ENCODE measurements at places on chromosomes 13 and 19. TPM values are rescaled to one million over a fixed set of nuclear protein-coding genes. Genes with fewer than 3 reads are reported as not detected.

The SLC10A2 gene
- total RNA-seq: not detected

- DNase-seq: no peak
These were observed 221.6 kb downstream of the NBEA start for GRCh38 chr13:35163674-35164073.

DNA sequence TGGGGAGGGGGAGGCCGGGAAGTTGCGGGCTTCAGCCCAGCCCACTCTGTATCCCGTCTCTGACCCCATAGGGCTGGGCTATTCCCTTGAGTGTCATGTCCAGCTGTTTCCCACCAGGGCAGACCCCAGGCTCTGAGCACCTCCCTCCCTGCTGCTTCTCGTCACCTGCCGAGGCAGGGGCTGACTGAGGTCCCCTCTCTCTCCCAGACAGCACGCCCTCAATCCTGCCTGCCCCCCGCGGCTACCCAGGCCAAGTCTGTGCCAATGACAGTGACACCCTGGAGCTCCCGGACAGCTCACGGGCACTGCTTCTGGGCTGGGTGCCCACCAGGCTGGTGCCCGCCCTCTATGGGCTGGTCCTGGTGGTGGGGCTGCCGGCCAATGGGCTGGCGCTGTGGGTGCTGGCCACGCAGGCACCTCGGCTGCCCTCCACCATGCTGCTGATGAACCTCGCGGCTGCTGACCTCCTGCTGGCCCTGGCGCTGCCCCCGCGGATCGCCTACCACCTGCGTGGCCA lies 625 bp downstream of the F2RL3 start:
- DNase-seq: no peak

The LRRC4B gene
- not detected for total RNA-seq

- no peak for DNase-seq
These were observed 96.3 kb upstream of the SOX1 start for GRCh38 chr13:111970494-111971141.

The ZSCAN5A gene
- 4.0 TPM for total RNA-seq

The CILP2 gene
- not detected for total RNA-seq

The IGSF23 gene
- total RNA-seq: not detected

The JAK3 gene
- 12.1 TPM for total RNA-seq

The ZNF653 gene
- total RNA-seq: 5.0 TPM

DNA sequence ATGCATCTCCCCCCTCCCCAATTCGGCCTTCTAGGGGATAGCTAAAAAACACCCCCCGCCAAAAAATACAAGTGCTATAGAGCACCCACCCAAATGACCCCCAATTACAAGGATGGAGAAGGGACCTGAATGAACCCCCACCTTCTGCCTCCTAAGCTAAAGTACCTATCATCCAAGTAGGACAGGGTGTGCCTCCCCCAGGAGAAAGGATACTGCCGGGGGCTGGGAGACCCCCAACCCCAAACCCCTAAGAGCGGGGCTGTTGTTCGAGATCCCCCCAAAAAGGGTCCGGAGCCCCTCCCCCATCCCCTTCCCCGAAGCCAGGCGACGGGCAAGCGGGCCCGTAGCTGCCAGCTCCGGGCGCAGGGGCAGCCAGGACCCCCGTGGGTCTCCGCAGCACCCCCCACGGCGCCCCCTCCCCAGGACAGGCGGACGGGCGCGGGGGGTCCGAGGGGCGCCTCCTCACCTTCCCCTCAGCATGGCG lies 1.9 kb downstream of the ZC3H4 start:
- DNase-seq: no peak

The IRF2BP1 gene
- 27.1 TPM for total RNA-seq

- DNase-seq: no peak
These were observed at the start of the genes BCL2L12 and IRF3 for GRCh38 chr19:49665351-49666119. TSS of gene BCL2L12 (plus strand) at chr19:49665933. CDS start at chr19:49666693, 760 bp downstream. TSS of gene IRF3 (minus strand) at chr19:49665857. CDS start at chr19:49664838, 1,019 bp downstream.

DNA sequence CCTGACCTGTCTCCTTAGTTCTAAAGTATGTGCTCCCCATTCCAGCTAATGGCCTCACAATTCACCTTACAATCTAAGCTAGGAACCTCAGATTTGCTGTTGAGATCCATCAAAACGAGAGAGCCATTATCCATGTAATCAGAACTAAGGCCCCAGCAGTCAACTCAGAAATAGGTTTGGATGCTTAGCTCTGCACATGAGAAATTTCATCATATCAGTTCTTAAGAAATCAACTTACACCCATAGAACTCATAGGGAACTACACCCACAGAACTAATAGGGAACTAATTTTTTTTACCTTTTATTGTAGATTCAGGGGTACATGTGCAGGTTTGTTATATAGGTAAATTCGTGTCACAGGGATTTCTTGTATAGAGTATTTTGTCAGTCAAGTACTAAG lies 28.7 kb downstream of the CYSLTR2 start:
- DNase-seq: no peak

GRCh38 chr13:51874651-51875050 lies 12.9 kb downstream of the CCDC70 start:
- no peak for DNase-seq

- no peak for DNase-seq
These were observed 51.6 kb downstream of the KLF2 start for GRCh38 chr19:16376241-16376640.

- no peak for DNase-seq
These were observed 5.7 kb upstream of the NFIC start for GRCh38 chr19:3360421-3361383.

DNA sequence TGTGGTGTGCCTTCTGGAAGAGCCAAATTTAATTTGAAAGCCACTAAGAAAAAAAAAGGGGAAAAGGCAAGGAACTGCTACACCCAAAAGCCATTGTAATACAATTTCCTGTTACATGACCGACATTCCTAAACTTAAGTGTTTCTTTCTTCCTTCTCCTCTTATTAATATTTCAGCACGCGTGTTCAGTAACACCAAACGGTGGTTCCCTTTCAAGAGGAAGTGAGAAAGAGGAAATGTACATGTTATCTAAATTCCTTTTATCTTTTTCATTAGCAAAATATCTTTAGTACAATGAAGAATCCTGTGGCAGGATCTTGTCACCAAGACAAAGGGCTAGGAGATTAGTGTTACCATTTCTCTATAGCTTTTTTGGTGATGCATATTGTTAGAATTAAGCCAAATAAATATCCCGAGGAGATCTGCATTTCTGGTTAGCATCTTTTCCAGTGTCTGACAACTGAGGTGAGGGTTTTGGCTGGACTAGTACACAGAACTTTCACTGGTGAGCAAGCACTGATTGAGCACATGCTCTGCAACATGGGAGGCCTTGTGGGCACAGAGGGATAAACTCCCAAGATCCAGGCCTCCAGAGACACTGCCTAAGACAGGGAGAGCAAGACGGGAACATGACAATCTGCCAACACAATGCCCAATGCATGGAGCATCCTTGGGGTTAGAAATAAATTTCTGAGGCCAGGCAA lies 22.1 kb downstream of the LATS2 start:
- no peak for DNase-seq

DNA sequence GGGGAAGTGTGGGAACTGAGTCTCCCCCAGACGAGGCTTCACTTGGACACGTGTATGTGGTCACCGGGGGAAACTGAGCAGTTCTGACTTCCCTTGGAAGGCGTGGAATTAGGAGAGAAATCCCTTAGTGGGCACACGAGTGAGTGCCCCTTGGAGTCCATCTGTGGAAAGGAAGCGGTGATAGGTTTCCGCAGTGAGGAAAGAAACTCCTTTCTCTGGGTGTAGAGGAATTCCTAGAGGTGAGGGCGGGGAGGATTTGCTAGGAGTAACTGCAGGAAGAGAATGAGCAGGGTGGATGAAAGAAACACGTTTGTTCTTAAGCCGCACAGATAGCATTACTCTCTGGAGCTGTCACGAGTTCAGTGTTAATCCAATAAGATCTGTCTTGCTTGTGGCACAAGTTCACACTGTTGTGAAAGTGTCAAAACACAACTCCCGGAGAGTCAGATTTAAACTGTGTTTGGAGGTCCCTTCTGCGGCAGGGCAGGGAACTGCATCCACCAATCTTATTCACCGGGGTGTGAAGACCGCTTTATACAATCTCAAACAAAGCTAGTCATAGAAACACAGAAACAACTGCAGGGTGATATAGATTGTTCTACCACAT lies 1.2 kb downstream of the KL start:
- peak; percentile 29 for DNase-seq

- no peak for DNase-seq
These were observed 396.6 kb upstream of the SPRY2 start for GRCh38 chr13:80737513-80737912.
